ENCODE measurements at places on chromosomes 6 and 20.

DNA sequence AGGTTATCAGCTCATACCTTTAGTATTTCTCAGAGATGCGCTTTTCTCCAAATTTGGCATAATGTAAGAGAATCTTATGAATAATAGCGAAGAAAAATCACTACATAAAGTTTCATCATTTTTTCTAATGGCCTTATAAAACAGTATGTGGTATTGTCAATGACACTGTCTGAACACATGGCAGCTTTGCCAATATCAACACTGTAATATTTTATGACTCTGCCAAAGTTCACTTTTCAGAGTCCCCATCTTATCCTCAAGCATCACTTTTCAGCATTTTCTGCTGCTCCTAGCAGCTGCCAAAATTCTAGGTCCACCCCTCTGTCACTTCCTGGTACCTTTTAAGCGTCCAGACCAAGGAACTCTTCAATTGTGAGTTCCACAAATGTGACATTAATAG lies 171.5 kb upstream of the C6orf118 start:
- no peak for DNase-seq

DNA sequence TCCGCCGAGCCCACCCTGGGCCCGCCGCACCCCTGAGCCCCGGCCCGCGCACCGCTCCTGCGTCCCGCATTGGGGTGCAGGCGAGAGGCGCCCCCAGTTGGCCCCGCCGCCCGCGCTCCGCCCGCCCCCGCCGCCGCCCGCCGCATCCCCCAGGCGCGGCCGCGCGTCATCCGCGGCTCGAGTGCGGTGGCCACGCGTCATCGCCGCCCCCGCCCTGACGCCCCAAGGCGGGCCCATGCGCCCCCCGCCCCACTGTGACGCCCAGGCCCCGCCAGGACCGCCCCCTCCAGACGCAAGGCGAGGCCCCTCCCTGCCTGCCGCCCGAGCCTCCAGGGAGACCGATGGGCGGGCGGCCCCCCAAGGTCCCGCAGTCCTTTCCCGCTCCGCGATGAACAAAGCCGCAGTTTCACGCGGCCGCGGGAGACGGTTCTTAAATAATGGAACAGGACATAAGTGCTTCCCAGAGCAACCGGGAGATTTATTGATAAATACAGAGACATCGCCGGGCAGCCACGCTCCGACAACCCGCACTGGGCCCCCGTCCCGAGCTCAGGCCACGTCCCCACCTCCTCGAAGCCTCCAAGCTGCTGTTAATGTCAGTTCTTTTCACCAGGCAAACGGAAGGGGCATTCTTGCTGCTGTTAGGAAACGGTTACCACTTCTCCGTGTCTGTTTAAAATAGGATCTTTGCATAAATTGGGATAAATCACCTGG lies at the start of gene ANKRD60:
Gene ANKRD60 (minus strand): TSS at position 170 of the 714 bp plus-strand sequence. CDS start 0 bp downstream, at position 170.
- no peak for DNase-seq

DNA sequence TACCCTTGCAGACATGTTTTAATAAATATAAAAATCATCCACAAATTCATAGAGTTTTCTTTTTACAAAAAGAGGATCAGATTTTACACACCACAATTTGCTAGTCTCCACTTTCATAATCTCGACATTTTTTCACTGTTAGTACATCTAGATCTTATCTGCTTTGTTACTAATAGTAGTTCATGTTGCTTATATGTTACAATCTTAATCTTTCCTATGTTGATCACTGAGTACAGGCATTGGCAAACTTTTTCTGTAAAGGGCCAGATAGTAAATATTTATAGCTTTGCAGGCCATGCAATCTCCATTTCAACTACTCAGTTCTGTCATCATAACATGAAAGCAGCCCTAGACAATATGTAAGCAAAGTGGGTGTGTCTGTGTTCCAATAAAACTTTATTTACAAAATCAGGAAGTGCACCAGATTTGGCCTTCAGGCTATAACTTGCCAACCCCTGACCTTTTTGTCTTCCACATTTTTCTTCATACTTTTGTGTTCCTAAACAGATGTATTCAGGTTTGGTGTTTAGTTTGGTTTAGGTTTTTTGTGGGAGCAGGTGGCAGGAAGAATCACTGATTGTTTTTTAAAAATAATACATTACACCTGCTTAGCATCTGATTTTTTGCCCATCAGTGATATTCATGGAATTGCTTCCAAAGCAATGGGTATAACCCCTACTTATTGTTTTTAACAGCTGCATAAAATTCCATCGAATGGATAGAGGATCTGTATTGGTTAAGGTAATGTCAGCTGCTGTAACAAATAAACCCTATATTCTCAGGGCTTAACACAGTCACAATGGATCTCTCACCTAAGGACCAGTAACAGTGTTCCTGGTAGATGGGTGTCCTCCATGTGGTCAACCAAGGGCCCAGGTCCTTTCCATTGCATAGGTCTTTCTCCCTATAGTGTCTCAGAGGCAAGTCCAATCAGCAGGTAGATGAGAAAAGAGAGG lies 61.2 kb downstream of the EYA2 start:
- DNase-seq: no peak

GRCh38 chr6:24836109-24836508 lies 37.4 kb upstream of the ARMH2 start:
- DNase-seq: no peak

Data from fibroblast of skin of left biceps (primary cell).